SJSA1 (cell line): ENCODE measurements at places on chromosomes 5 and 9. TPM values are rescaled to one million over a fixed set of nuclear protein-coding genes. Genes with fewer than 3 reads are reported as not detected.

DNA sequence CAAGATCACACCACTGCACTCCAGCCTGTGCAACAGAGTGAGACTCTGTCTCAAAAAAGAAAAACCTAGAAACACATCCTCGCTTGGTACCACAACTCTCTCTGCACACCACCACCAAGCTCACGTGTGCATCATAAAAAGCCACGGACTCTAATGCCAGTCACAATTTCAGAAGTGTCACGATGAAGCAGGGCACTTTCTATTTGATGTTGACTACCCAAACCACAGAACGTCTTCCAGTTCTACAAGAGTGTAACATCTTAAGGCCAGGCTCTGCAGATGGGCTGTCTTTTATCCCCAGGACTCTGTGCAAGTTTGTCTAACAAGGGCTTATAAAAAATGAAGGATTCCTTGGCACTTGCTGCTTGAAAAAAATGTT, 22.9 kb downstream of the GFPT2 start:
- peaks cover 62% of the 10 kb centered on the region for H3K4me1 ChIP-seq
- H3K36me3 ChIP-seq, result peaks cover 72% of the 10 kb centered on the region
- no peaks in the 10 kb centered on the region for H3K27me3 ChIP-seq
- no peak for DNase-seq
- no peak overlapping the region for H3K4me3 ChIP-seq

DNA sequence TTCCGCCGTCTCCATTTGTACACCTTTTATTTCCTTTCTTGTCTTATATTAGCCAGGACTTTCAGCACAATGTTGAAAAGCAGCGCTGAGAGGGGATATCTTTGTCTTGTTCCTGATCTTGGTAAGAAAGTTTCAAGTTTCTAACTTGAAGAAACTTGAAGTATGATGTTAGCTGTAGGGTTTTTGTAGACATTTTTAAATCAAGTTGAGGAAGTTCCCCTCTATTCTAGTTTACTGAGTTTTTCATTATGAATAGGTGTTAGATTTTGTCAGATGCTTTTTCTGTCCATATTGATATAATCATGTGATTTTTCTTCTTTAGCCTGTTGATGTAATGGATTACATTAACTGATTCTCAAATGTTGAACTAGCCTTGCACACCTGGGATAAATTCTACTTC, 425.7 kb downstream of the PIK3R1 start:
- H3K4me3 ChIP-seq, result no peak overlapping the region
- H3K27ac ChIP-seq, result no peak overlapping the region
- H3K4me1 ChIP-seq, result no peaks in the 10 kb centered on the region
- H3K36me3 ChIP-seq, result no peaks in the 10 kb centered on the region

- H3K36me3 ChIP-seq, result peaks cover 72% of the 10 kb centered on the region
- peaks cover under 1% of the 10 kb centered on the region for H3K4me1 ChIP-seq
- no peak for DNase-seq
- no peaks in the 10 kb centered on the region for H3K27me3 ChIP-seq
- H3K4me3 ChIP-seq, result no peak overlapping the region
- no peak overlapping the region for H3K27ac ChIP-seq
Measured at GRCh38 chr5:147397616-147398015, 112.3 kb downstream of the DPYSL3 start.

DNA sequence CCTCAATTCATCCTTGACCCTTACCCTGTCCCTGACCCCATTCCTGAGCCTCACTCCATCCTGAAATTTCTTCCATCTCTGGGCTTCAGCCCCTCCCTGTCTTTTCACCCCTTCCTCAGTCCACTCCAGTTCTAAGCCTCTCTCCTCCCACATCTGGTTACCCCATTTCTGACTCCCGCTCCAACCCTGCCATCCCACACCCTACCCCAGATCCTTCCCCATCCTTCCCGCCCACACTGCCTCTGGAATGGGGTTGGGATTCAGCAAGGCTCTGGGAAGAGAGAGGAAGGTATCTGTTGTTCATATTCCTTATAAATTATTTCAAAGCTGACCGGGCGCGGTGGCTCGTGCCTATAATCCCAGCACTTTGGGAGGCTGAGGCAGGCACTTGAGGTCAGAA, 29.9 kb upstream of the MVB12B start:
- no peak overlapping the region for H3K27ac ChIP-seq
- DNase-seq, result no peak
- no peaks in the 10 kb centered on the region for H3K4me1 ChIP-seq
- H3K27me3 ChIP-seq, result no peaks in the 10 kb centered on the region; the same call in 1 of the 2 replicates

- H3K27me3 ChIP-seq, result no peaks in the 10 kb centered on the region
- peaks cover 11% of the 10 kb centered on the region for H3K4me1 ChIP-seq
- no peak overlapping the region for H3K4me3 ChIP-seq
- no peaks in the 10 kb centered on the region for H3K36me3 ChIP-seq
- no peak for DNase-seq
- H3K27ac ChIP-seq, result no peak overlapping the region
Measured at GRCh38 chr9:116574027-116574679, 113.0 kb upstream of the TRIM32 start.

GRCh38 chr5:1784197-1785050, 15.2 kb downstream of the MRPL36 start:
- H3K36me3 ChIP-seq, result no peaks in the 10 kb centered on the region
- H3K4me1 ChIP-seq, result peaks cover 8% of the 10 kb centered on the region
- no peak for DNase-seq
- H3K4me3 ChIP-seq, result no peak overlapping the region
- H3K27me3 ChIP-seq, result no peaks in the 10 kb centered on the region; the same call in 1 of the 2 replicates

DNA sequence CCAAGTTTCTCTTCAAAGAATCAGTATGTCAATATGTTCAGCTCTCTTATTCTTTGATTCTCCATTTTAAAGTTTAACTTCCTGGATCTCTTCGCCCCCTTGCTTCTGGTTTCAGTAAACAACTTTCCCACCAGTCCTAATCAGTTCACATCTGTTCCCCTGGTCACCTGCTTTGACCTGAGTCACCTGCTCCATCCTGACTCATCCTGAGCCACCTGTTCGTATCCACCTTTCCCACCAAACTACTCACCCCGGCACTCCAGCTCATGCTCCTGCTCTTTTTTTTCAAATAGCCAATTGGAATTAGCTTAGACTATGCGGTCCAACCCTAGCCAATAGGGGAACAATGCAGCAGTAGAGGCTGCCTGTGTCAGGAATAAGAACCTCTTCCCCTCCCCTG, 23.6 kb upstream of the CSF1R start:
- H3K4me3 ChIP-seq, result no peak overlapping the region
- peaks cover 23% of the 10 kb centered on the region for H3K36me3 ChIP-seq
- no peak for DNase-seq
- peaks cover 39% of the 10 kb centered on the region for H3K4me1 ChIP-seq
- H3K27ac ChIP-seq, result no peak overlapping the region

DNA sequence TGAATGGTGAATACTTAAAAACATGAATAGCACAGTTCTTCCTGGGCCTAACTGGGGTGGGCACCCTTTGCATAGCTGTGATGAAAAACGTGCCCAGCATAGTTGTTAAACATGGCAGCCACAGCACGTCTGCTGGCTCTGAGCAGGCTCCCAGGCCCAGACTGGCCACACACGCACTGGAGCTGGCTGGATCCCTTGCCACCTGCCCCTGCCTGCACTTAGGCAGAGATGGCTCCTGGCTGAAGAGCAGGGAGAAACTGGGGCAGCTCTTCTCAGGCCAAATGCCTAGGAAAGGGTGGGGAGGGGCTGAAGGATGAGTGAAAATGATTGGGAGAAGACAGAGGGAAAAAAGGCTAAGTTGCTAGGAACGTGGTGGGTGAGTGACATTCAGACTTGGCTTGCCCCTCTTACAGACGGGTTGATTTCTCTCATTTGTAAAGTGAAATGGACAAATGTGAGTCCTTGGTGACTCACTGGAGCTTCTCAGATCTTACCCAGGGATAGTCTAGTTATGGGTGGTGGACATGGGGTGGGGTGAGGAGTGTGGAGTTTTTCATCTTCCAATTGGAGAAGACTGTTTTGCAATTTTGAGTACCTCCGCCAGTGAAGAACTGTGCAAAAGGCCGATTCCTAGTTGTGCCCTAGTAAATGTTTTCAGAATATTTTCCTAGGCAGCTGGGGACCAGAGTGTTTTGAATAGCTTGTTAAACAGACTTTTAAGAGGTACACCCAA, 42.4 kb downstream of the TRIO start:
- no peak overlapping the region for H3K4me3 ChIP-seq
- H3K36me3 ChIP-seq, result no peaks in the 10 kb centered on the region
- H3K27ac ChIP-seq, result peak overlapping the region; percentile 72
- DNase-seq, result peak; percentile 71
- H3K4me1 ChIP-seq, result peaks cover 97% of the 10 kb centered on the region

Gene TMEM161B
- total RNA-seq, result 13.5 and 15.2 TPM in 2 replicates

DNA sequence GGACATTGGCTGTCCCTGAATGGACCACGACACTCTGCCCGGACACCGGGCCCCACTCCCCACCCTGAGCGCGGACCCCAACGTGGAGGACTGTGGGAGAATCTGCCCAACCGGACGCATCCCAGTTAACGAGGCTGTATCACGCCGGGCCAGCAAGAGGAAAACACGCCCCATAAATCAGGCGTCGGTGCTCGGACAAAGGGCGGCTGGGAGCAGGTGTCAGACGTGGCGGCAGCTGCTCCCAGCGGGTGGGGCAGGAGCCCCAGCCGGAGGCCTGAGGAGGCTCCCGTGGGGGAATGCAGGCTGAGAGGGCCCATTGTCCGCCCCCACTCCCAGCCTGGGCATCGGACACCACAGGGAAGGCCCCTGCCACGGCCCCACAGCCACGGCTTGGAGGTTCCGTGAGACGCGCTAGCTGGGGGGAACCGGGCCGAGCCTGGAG, 19.2 kb downstream of the NOTCH1 start:
- no peaks in the 10 kb centered on the region for H3K4me1 ChIP-seq
- H3K27me3 ChIP-seq, result no peaks in the 10 kb centered on the region
- H3K36me3 ChIP-seq, result no peaks in the 10 kb centered on the region
- no peak for DNase-seq
- H3K4me3 ChIP-seq, result no peak overlapping the region

DNA sequence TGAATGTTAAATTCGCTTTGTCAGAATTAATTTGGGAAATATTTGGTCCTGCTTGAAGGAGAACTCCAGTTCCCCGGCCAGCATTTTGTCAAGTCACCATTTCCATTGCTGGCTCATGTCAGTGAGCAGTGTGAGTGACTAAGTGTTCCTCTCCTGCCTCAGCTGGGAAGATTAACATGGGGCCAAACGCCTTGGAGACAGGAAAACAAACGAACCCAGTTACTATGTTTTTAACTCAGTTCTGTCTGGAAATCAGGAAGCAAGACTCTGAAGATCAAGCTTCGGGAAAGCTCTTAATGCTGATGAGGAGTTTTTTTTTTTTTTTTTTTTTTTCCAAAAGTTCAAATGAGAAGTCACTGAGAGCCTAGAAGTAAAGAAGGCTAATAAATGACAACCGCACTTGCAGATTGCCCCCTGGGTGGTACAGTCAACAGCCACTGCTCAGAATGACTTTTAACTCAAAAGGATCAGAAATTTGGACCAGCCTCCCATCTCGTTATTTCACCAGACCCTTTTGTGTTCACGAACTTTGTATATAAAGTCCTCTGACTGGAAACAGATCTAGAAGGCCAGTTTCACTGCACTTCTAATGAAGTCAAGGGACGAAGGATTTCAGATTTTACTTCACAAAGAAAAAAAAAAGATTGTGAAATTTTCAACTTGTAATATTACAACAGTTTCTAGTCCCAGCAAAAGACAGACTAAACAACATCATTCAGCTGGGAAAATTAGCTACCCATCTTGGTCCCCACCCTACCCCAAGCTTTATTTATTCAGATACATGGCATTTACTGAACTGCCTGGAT, 121.3 kb downstream of the LHFPL2 start:
- H3K27ac ChIP-seq, result peak overlapping the region; percentile 41
- H3K27me3 ChIP-seq, result no peaks in the 10 kb centered on the region
- no peak overlapping the region for H3K4me3 ChIP-seq
- H3K4me1 ChIP-seq, result peaks cover 25% of the 10 kb centered on the region
- H3K36me3 ChIP-seq, result no peaks in the 10 kb centered on the region

Gene TMEM232
- 2.1 TPM in 1 of 2 replicates, not detected in the other for total RNA-seq
